Amniotic epithelial cell (primary cell): ENCODE measurements at places on chromosomes 16 and 17.

- DNase-seq: peak; percentile 98
Observed at GRCh38 chr17:79993390-79994227, 42.1 kb downstream of the TBC1D16 start.

GRCh38 chr16:78246559-78246958 is 147.1 kb downstream of the WWOX start:
- DNase-seq: no peak

DNA sequence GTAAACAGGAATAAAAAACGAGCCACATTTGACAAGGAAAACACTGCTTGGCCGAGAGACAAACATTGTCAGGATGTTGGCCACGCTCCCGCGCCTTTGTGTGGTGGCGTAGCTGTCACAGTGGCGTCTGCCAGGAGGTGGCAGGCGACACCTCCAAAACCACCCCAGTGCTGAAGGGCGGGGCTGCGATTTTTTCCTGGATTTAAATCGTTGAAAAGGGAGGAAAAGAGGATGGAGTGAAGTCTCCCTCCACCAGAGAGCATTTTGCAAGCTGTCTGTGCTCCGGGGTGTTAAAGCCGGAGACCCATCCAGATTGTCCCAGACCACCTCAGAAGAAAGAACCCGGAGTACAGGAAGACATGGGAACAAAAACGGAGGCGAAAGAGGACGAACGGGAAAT is 12.7 kb downstream of the MRM3 start:
- DNase-seq: peak; percentile 27

DNA sequence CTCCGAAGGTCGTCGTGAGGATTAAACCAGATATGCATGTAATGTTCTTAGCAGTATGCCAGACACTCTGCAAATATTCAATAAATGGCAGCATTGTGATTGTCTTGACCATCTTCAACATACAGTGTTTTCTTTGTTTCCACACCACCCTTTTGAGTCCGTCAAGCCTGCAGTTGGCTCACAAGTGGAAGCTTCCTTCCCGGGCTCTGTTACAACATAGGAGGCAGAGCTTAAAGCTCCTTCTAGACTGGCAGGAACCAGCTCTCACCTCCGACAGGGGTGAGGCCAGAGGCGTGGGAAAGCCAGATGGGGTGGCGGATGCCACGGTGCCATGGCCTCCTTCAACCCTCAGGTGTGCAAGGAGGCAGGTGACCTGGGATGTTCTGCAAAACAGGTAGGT is 138.3 kb downstream of the FOXL1 start:
- DNase-seq: no peak

GRCh38 chr16:84313921-84314320 is 19.2 kb downstream of the WFDC1 start:
- no peak for DNase-seq

GRCh38 chr17:78163881-78164747 is 4.3 kb upstream of the SYNGR2 start:
- DNase-seq: no peak

DNA sequence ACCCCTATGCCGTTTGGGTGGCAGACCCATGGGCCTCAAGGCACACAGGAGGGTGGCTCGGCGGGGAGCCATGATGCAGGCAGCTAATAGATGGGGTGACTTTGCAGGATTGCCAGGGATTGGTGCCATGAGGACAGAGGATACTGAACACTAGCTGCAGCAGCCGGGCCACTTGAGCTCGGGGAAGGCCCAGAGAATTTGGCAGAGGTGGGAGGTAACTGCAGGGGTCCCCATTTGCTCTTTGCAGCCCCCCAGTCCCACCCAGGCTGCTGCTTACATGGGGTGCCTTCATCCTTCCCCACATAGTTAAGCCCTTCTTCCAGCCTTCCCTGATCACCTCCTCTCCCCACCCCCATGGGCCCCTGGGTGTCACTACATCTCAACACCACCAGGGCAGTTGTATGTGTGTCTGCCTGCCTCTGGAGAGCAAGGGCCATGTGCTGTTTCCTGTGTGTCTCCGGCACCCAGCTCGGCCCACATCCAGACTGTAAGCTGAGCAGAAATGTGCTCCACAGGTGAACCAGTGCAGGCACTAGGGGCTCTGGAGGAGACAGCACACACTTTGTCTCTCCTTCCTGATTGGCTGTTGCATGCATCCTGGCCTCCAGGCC is 52.0 kb downstream of the SREBF1 start:
- DNase-seq: no peak

- DNase-seq: no peak
Observed at GRCh38 chr17:68657166-68657565, 56.0 kb upstream of the FAM20A start.

- DNase-seq: no peak
Observed at GRCh38 chr17:47934856-47935255, 6.5 kb upstream of the PNPO start.

- no peak for DNase-seq
Observed at GRCh38 chr17:57086069-57086930, 1.3 kb downstream of the AKAP1 start.

DNA sequence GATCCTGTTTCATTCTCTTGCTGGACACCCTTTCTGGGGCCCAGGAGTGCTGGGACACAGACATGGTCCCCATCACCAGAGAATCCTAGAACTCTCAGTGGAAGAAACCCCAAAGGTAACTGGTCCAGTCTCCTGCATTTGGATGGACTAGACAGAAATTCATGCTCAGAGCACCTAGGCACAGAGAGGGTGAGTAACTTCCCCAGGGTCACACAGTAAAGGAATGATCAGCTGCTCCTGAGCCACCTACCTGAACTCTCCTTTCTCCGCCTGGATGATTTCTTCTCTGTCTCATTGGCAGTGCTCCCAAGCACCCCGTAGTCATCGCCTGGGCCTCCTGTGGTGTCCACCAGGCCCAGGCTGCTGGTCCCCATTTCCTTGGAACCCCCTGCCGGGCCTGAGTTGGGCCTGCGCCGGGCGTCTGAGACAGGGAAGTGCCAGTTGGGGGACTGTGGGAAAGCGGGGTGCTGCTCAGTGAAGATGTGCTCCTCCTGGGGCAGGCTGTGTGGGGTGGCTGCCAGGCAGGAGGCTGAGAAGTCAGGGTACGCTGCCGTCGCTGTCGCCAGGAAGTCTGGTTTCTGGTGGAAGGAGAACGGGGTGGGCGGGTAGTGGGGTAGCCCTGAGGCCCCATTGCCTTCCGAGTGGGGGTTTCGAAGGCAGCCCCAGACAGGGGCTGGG is 767 bp downstream of the MEOX1 start:
- no peak for DNase-seq

DNA sequence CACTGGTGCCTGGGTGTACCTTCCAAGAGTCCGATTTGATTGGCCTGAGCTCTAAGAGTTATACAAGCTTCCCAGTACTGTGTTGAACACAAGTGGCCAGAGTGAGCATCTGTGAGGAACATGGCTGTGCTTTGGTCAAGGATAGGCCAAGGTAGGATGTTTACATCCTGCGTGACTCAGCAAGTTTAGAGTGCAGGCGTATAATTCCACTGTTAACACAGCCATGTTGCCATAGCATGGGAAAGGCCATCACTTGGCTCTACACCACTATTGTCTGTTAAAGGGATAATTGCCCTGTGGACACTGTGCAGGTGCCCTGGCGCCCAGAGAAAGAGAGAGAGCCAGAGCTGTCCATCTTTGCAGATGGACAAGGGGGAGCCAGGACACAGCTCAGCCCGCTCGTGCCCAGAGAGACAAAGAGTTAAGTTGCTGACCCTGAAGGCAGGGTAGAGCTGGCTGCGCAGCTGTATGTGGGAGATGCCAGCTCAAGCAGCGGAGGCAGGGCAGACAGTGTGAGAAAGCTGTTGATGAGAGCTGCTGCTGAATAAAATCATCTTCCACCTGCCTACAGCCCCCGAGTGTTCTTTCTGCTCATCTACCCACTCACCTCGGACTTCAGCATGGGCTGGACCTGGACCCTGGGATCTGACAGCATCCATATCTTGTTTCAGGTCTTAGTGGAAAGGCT is 11.7 kb downstream of the CFAP52 start:
- DNase-seq: no peak

- DNase-seq: no peak
Observed at GRCh38 chr17:42453439-42453838, 5.2 kb upstream of the ATP6V0A1 start.

DNA sequence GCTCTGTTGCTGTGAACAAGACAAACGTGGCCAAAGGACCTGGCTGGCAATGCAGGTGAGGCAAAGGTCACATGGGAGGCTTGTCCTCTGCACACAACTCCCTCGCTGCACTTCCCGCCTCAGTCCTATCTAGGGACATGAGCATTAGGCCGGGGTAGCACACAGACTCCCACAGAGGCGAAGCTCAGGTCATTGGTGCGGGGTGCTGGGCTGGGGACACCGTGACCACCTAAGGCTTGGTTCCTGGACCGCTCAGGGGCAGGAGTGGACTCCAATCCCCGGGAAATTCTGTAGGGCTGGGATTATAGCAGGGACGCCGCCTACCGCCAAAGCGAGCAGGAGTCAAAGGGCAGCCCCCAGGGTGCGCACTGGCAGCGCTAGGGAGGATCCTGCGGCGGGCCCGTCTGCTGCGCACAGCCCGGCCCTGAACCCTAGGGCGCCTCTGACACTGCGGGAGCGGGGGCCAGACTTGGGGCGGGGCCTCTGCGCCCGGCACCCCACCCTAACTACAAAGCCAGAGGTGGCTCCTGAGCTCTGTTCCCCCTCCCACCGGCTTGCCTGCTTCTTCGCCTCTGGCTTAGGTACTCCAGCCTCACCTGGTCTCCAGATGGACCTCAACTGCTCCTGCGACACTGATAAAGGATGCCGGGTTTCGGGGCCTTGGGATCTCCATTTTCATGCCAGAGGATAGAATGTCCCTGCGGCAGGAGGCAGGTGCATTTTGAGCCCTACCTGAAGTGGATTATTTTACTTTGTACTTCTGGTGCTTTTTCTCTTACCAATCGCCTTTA is 3.9 kb upstream of the MT1B start:
- no peak for DNase-seq

- no peak for DNase-seq
Observed at GRCh38 chr17:17787568-17787967, 49.2 kb downstream of the SREBF1 start.

- DNase-seq: no peak
Observed at GRCh38 chr16:13041180-13041579, 139.8 kb downstream of the SHISA9 start.

GRCh38 chr17:80393241-80393890 is 21.6 kb upstream of the ENDOV start:
- DNase-seq: no peak

DNA sequence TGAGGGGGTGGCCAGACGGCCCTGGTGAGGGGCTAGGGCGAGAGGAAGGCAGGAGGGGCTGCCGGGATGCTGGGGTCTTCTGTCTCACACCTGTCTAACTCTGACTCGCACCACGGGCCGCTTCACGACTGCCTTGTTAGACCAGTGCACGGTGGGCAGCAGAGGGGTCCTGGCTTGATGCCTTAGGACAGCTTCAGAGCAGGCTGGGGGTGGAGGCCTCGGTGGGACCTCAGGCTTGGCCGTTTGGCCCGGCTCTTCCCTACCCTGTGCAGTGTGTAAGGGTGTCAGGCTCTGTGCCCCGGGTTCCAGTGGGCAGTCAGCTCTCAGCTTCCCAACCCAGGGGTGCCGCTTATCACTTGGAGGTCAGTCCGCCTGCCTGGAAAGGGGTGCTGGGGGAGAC is 100.7 kb downstream of the OR1D5 start:
- DNase-seq: no peak
